ENCODE measurements at places on chromosomes 3 and 15. TPM values are rescaled to one million over a fixed set of nuclear protein-coding genes. Genes with fewer than 3 reads are reported as not detected.

Gene GHSR
- total RNA-seq, result not detected

Gene CCR8
- total RNA-seq, result not detected

Gene NPAP1
- not detected for total RNA-seq

Gene GPR149
- total RNA-seq, result not detected

Gene SLC15A2
- 0.59 TPM for total RNA-seq

Gene SAMD7
- total RNA-seq, result not detected

Gene SPSB4
- not detected for total RNA-seq

Gene SUCNR1
- not detected for total RNA-seq

Gene ITPKA
- 0.59 TPM for total RNA-seq

Gene EPHB1
- total RNA-seq, result 1.8 TPM

Gene ADPRH
- 1.8 TPM for total RNA-seq

Gene SLC27A2
- 0.30 TPM for total RNA-seq

Gene GOLGA8R
- 3.3 TPM for total RNA-seq

Gene EFHB
- 0.42 TPM for total RNA-seq

Gene GOLGA8G
- total RNA-seq, result under 0.01 TPM

Gene RBPMS2
- total RNA-seq, result not detected

Gene OIP5
- total RNA-seq, result 0.59 TPM

Gene HHATL
- total RNA-seq, result not detected

Gene THAP10
- total RNA-seq, result 0.89 TPM

Gene FEZF2
- total RNA-seq, result not detected

Gene SLC24A5
- total RNA-seq, result not detected

Gene NRG4
- total RNA-seq, result under 0.01 TPM

Gene DPPA2
- total RNA-seq, result not detected

Data from smooth muscle cell of the umbilical artery (primary cell).